Activated naive CD4-positive, alpha-beta T cell (primary cell): ENCODE measurements at places on chromosomes 2 and 18.

GRCh38 chr18:43471873-43472272 lies 194.6 kb upstream of the SYT4 start:
- no peak for DNase-seq

DNA sequence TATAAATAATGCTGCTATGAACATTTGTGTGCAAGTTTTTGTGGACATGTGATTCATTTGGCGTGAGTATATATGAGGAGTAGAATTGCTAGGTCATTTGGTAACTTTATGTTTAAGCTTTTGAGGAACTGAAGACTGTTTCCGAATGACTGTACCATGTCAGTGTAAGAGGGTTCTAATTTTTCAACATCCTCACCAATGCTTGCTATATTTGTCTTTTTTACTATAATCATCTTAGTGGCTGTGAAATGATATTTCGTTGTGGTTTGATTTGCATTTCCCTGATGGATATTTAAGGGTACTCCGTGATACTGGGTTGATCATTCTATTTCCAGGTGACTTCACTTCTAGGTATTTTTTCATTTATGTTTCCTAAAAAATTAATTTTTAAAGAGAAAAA lies 241.1 kb downstream of the BCL2 start:
- no peak for DNase-seq

DNA sequence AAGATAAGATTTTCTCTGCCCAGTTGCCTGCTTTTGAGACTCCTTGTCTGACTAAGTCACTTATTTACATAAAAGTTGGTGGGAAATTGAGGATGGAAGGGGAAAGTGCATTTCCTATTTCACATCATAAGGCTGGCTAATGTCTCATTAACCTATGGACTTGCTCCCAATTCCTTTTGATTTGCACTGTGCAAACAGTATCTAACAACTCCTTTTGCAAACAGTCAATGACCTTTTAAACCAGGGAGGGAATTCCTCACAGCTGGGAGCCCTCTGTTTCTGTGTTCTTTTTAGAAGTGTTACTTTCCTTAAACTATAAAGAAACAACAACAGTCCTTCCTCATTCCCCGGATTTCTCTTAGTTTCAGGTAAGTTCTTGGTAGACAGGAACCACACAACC lies 272.8 kb downstream of the RND3 start:
- DNase-seq: no peak

GRCh38 chr2:20451000-20451290 lies 4.1 kb downstream of the RHOB start:
- no peak for DNase-seq

GRCh38 chr18:67199993-67200617 lies 316.4 kb downstream of the DSEL start:
- DNase-seq: no peak

DNA sequence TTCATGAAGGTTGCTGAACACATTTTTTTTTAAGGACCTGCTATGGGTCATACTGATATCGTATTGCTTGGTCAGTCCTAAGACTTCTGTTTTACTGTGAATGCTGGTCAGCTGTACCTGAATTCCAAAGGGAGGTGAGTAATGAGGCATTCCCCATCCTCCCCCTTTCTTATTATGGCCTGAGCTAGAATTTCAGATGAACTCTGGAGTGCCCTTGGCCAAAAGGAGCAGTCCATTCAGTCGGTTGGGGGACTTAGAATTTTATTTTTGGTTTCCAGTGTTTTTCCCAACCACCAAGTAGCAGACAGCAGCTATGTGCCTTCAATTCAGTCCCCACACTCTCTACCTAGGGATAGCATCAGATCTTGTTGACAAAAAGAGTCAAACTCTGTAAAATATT lies 26.9 kb upstream of the PDCL3 start:
- no peak for DNase-seq

- no peak for DNase-seq
These were observed 85.7 kb downstream of the SUCLG1 start for GRCh38 chr2:84373391-84373790.

GRCh38 chr2:191748528-191749180 lies 70.7 kb downstream of the NABP1 start:
- DNase-seq: no peak

- no peak for DNase-seq
These were observed 29.0 kb upstream of the ACVR1 start for GRCh38 chr2:157905092-157905491.

- no peak for DNase-seq
These were observed 58.0 kb downstream of the SLC40A1 start for GRCh38 chr2:189522435-189523151.

GRCh38 chr18:2914185-2914880 lies 67.5 kb downstream of the EMILIN2 start:
- DNase-seq: no peak

- no peak for DNase-seq
These were observed 27.3 kb downstream of the TIMM21 start for GRCh38 chr18:74175658-74176057.

- DNase-seq: no peak
These were observed 125.8 kb downstream of the C1D start for GRCh38 chr2:67936969-67937368.

- DNase-seq: no peak
These were observed 46.4 kb downstream of the MTA3 start for GRCh38 chr2:42614838-42615237.

- DNase-seq: no peak
These were observed 195.2 kb downstream of the SH3BP4 start for GRCh38 chr2:235146871-235147565.
